ENCODE measurements at places on chromosomes 11 and 22.

DNA sequence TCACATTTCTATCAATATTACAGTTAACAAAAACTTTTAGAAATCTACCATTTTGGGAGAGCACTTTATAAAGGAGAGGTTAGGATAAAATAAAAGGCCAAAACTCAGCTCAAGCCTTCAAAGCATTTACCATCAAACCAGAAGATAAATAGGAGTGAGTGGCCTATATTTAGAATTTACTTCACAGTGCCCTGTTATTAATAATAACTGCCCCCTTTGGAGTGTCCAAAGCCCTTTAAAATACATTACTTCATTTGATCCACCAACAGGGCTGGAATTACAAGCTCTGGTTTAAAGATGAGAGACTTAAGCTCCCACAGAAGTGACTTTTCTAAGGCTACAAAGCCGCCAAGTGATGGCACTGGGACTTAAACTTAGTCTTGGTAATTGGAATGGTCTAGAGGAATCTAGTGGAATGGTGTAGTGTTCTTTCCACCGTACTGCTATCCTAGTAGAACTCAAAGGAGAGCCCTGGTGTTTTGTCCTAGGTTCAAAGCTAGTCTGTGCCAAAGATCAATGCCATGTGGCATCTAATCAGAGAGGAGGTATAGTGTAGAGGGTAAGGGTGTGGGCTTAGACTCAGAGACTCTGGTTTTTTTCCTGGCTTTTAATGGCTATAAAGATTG, 21.2 kb upstream of the MTMR3 start:
- no peak for DNase-seq

GRCh38 chr22:20422271-20423007, 15.2 kb downstream of the SCARF2 start:
- no peak for DNase-seq

GRCh38 chr11:11081288-11081687, 223.4 kb upstream of the ZBED5 start:
- no peak for DNase-seq

GRCh38 chr22:43235445-43236409, 48.8 kb upstream of the TTLL12 start:
- no peak for DNase-seq

DNA sequence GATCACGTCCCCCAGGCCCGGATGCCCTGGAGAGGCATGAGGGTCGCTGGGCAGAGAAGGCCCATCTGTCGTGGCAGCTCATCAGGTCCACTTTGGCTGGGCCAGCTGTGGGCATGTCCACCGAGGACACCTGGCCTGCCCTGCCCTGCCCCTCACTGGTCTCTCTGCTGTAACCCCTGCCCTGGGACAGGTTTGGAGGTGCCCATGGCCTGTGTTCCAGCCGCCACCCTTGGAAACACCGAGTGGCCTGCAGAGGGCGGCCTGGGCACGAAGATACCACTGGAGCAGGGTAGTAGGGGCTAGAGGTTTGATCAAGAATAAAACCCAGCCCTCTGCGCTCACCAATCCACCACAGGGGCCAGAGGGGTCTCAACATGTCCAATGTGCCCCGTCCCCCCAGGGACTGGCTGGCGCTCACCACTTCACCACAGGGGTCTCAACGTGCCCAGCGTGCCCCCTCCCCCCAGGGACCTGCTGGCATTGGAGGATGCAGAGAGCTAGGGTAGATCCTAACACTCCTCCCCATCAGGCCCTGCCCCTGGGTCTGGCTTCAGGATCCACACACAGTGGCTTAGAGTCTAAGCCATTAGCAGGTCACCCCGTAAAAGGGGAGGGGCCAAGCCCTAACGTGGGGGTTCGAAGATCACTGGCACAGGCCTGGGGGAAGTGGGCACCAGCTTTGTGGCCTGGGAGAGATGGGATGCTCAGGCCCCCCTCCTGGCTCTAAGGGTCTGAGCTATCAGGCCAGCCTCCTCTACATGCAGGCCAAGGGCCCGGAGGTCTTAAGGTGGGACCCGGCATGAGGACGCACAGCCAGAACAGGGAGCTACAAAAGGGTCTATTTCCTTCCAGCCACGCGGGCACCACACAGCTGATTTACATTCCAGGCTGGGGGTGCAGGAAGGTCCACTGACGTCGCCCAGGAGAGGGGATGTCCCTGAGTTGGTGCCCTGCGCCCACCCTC, 1.3 kb upstream of the HDAC10 start:
- no peak for DNase-seq

DNA sequence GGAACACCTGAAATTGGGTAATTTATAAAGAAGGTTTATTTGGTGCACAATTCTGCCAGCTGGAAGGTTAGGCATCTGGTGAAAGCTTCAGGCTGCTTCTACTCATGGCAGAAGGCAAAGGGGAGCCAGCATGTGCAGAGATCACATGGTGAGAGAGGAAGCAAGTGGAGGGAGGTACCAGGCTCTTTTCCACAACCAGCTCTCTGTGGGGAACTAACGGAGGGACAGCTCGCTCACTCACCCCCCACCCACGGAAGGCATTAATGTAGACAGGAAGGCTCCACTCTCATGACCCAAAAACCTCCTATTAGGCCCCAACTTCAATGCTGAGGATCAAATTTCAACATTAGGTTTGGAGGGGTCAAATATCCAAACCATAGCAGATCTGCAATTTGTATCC, 75.6 kb upstream of the ARHGAP32 start:
- DNase-seq: no peak

DNA sequence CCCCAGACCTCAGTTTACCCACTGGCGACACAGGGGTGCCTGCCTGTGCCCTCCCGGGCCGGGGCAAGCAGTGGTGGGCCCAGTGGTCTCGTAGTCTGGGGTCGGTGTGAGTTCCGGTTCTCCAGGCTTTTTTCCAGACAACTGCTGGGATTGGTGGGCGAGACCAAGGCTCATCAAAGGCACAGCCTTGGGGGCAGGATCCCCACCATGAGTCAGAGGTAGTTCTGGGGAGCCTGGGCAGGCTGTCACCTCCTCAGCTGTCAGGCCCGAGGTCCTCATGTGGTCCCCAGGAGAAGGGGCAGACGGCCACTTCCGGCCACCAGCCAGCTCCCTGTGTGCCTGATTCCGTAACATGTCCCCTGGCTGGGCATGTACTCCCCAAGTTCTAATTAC, 827 bp upstream of the MUC2 start:
- DNase-seq: no peak

GRCh38 chr11:94528551-94528950, 15.2 kb upstream of the FUT4 start:
- no peak for DNase-seq

DNA sequence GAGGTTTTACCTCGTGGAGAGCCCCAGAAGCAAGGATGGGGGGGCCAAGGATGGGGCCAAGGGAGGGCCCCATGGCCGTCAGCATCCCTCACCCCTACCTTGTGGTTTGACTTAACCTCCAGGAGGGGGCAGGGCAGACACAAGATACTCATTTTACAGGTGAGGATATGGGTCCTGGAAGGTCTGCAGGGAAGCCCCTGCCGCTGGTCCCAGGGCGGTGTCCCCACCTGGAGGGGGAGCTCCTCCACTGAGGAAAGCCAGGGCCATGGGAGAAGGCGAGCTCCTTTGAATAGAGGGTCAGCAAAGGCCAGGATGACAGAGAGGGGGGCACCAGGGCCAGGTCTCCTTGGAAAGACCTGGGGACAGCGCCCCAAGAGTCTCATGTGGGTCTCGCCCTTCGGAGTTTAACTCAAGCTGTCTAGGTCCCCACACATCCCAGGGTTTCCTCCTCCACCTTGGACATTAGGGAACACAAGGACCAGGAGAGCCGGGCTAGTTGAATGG, 5.9 kb upstream of the ADORA2A start:
- no peak for DNase-seq

GRCh38 chr11:79794484-79795393, 353.9 kb upstream of the TENM4 start:
- DNase-seq: no peak

DNA sequence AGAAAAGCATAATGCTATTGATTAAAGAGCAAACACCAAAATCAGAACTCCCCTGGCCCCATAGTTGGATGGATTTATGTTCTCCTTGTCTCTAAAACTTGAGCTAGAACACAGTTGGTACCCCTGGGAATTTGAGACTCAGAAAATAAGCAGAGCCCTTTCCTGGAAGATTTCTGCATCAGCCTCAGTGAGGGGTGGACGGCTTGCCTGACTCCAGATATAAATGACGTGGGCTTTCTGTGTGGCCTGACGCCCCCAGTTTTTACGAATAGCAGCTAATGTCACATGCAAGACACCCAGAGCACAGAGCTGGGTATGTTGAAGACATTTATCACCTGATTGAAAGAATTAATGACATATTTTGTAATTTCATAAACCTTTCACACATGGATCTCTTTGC, 130.8 kb downstream of the TRIM29 start:
- no peak for DNase-seq

DNA sequence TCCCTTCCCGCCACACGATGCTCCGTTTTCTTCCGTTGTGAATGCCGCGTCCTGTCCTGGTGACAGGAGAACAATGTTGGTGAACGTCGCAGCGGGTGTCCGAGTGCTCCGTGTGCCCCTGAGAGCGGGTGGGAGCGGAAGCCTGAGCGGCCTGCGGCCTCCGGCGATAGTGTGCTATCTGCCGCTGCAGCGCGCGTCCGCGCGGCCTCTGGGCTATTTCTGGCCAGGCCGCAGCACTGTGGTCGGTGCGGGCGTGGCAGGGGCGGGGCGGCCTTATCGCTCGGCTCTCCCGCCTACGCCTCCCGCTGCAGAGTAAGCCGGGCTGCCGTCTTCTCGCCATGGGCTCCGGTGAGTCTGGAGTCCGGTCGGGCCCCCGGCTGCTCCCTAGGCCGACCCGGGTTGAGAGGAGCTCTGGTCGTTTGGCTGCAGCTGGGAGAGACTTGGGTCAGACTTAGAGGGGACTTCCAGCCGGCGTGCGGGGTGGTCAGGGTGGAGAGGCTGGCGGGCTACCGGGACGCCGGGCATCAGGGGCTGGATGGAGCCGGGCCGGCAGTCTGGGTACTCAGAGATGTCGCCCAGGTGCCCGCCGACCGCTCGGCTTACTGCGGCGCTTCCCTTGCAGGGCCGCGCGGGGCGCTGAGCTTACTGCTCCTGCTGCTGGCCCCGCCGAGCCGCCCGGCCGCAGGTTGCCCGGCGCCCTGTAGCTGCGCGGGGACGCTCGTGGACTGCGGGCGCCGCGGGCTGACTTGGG, at the start of gene GP1BB:
Gene GP1BB, plus strand, starts transcription at position 308 of the 751 bp plus-strand sequence. Its CDS starts 31 bp downstream, at position 339.
- DNase-seq: no peak

DNA sequence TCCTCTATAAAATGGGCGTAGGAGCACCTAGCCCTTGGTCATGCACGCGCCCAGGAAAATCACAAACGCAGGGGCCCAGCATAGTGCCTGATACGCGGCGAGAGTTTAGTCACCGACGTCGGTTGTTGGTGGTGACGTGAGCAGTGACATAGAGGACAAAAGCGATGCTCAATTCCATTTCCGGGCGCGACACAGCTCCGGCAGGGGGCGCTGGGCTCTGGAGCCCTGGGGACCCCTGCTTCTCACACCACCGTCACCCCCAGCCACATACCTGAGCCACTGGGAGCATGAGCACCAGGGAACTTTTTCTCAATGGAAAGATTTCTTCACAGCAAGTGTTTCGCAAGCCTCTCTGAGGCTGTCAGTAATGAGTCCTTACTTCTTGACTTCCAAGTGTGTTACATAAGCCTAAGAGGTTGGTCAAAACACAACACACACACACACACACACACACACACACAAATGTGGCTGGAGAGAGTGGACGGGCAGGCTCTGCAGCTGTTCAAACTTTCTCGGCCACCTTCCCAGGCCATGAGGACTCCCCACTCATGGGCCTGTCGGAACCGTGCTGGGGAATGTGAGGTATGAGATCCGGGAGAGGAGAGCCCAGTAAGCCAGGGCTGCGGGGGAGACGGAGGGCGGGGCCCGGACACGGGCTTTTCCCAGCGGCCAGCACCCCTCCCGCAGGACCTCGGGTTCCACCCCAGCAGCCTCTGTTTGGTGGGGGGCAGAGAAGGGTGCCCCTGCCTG, 36.9 kb upstream of the LINC01488 start:
- no peak for DNase-seq

- DNase-seq: no peak
Observed at GRCh38 chr11:103609117-103610066, 427.0 kb upstream of the DDI1 start.

DNA sequence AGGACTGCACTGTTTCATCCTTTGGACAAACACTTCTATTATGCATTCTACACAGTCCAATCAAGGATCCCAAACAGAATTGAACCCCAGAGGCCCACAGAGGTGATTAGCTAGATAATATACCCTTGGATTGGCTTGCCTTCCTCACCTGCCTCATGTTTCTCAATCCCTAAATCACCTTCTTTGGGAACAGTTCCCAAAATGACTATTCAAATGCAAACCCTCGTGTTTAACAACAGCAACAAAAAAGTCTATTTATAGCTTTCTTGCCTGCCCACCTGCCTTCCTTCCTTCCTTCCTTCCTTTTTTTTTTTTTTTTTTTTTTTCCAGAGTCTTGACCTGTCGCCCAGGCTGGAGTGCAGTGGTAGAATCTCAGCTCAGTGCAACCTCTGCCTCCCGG, 180.0 kb downstream of the CNTN5 start:
- no peak for DNase-seq

- DNase-seq: no peak
Observed at GRCh38 chr11:114556135-114556534, 3.5 kb downstream of the NXPE1 start.

- DNase-seq: no peak
Observed at GRCh38 chr11:112410325-112410724, 149.7 kb upstream of the PLET1 start.

GRCh38 chr22:27378995-27379394, 422.6 kb downstream of the MN1 start:
- DNase-seq: no peak

- no peak for DNase-seq
Observed at GRCh38 chr22:28506150-28506535, 173.5 kb downstream of the TTC28 start.

DNA sequence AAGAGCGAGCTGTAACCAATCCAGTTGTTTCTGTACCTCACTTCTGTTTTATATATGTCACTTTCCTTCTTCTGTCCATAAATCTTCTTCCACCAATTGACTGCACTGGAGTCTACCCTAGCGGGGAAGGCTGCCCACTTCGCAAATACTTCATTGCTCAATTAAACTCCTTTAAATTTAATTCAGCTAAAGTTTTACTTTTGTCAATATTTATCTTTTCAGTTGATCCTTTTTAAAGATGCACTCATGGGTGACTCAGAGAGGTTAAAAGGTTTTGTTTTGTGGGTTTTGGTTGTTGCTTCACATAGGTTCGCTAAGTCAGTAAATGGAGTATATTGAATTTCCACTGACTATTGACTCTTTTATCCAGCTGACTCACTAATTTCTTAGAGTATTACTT, 597.2 kb downstream of the DLG2 start:
- no peak for DNase-seq

GRCh38 chr11:90448256-90448655, 225.4 kb upstream of the CHORDC1 start:
- no peak for DNase-seq

- no peak for DNase-seq
Observed at GRCh38 chr22:42841444-42841843, 15.6 kb downstream of the ARFGAP3 start.

DNA sequence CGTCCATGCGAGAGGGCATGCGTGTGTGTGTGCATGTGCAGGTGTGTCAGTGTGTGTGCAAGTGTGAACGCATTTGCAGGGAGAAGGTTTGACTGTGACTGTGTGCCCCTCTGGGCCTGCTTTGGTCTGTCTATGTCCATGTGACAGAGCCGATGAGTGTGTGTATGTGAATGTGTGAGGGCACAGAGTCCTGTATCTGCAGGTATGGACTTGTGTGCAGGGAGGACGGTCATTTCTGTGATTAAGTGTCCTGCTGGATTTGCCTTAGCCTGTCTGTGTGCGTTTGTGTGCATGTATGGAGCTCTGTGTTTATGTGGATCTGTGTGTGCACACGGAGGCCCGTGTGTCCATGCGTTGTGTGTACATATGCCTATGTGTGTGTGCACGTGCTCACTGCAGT, 5.4 kb downstream of the EMID1 start:
- no peak for DNase-seq

Measured in midbrain (tissue), 1 donor.